Hematopoietic multipotent progenitor cell treated with erythropoietin and hydrocortisone succinate and interleukin-3 and kit ligand, for 4 days (in vitro differentiated cells): ENCODE measurements at places on chromosomes 2 and 18.

GRCh38 chr2:42141687-42142546, 27.2 kb upstream of the EML4 start:
- peak; percentile 55 for DNase-seq

DNA sequence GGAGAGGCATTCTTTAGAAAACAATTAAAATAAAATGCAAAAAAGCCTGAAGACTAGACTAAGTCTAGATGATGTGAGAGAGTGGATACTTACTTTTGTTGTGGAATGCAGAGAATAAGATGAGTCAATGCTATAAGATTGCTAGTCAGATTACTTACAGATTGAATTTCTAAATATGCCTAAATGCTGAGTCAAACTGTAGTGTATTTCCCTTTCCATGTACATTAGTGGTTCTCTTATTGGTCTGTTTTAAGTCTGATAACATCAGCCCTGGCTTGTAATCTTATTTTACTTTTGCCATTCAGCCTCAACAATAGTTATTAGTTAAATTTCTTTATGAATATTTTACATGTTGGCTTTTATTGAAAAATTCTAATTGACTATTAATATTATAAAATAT, 702.7 kb downstream of the SOCS6 start:
- DNase-seq: no peak

DNA sequence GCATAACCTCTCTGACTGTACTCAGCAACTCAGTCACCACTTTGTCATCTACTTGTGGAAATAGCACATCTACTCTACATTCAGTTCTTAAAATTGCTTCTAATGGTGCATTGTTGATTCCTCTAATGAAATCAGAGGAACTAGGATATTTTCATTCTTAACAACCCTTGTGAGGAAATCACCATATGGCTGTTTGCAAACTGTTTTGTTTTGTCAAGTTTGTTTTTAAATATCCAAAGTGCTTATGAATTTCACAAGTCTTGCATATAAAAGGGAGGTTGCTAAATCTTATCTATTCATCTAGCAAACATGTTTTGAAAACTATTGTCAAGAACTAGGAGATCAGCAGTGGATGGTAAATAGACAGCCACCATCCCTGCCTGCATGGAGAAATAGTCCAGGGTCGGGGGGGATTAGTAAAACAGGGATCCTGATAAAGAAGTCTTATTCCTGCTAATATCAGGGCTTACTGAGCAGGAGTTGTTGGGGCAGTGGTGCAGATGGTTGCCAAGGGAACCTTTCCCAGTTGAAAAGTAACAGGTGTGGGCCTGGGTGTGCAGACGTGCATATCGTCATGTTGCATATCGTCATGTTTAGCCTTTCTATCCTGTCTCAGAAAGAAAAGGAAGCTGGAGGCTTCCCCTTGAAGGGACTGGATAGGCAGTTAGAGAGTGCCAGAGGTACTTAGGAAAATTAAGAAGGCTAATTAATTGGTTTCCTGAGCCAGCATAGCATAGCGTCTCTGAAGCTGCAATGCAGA, 7.5 kb upstream of the MYO3B start:
- no peak for DNase-seq

DNA sequence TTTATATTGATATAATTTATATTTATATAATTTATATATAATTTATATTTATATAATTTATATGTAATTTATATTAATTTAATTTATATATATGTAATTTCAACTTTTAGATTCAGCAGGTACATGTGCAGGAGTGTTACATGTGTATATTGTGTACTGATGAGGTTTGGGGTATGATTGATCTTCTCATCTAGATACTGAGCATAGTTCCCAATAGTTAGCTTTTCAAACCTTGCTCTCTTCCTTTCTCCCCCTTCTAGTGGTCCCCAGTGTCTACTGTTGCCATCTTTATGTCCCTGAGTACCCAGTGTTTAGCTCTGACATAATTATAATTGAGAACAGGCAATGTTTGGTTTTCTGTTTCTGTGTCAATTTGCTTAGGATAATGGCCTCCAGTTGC, 1335.3 kb upstream of the CDH2 start:
- no peak for DNase-seq

DNA sequence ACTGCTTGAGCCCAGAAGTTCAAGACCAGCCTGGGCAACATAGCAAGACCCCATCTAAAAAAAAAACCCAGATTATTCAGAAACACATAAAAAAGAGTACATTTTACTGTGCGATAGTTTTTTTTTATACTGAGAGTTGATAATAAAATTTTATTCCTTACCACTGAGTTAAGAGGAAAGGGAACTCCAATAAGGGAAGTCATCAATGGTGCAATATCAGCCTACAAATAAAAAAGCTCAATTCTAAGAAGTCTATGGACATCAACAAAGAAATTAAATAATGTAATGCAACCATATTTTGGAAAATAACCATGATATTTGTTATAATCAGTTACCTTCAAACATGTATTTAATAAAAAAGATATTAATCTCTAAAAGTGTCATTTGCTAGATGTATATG, 46.6 kb downstream of the PIGN start:
- no peak for DNase-seq

DNA sequence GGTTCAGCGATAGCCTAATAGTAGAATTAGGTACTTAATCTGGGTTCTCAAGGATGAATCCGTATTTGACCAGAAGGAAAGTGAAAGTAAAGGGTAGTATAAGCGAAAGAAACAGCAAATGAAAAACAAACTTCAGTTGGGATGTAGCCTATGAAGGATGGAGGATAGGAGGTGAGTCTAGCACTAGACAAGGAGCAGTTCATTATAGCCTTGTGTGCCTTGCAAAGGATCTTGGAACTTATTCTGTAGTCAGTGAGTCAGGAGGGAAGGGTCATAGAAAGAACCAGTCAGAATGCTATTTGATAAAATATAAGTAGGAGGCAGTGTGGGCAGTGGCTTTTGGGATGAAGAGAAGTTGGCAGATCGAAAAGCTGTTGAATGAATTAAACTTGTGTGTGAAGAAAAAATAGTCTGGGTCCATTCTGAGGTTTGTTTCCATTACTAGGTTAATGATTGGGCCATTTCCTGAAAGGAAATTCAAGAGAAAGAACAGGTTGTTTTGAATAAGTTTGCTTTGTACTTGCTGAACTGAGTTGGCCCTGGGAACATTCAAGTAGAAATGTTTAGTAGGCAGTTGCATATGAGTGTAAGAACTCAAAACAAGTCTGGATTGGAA, 48.5 kb downstream of the ANKRD12 start:
- peak; percentile 44 for DNase-seq

- DNase-seq: peak; percentile 73
Observed at GRCh38 chr18:62716619-62717168, 1.4 kb downstream of the PHLPP1 start.

GRCh38 chr2:20509770-20510490, 63.1 kb downstream of the RHOB start:
- no peak for DNase-seq

- DNase-seq: no peak
Observed at GRCh38 chr18:5900262-5900661, 4.9 kb upstream of the TMEM200C start.

GRCh38 chr2:240149943-240150784, 9.7 kb upstream of the OTOS start:
- DNase-seq: peak; percentile 45

DNA sequence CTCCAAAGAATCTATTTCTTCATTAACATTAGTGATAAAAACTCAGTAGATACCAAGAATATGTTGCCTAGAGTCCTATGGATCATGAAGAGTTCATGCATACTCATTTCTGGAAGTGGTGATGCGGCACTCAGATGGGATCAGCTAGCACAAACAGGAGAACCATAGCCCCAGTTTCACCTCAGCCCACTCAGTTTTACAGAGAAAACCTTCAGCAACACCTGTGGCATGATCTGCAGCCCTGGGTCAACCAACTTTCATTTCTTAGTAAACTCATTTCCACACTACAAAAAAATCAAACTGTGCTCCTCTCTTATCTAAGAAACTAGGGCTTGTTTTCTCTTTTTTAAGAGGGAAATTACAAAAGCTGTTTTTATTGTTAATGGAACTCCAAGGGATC, 569.4 kb downstream of the CCDC85A start:
- no peak for DNase-seq

DNA sequence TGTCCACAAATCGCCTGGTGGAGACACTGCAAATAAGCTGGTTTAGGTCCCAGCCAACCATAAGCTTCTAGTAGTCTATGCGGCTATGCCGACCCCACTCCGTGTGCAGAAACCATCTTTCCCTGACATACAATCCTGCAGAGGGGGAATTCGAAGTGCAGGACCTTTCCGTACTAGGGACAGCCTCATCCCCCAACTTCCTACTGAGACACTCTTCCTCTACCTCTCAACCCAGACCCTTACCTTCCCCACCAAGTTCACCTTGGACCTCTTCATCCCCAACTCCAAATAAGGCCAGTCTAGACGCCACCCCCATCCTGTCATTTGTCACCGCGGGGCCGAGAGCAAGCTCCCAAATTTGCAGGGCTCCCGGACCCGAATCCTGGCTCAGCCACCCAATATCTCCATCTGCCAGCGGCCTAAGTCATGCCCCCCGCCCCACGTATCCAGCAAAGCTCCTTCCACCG, 496 bp downstream of the SUCLG1 start:
- DNase-seq: peak; percentile 35

DNA sequence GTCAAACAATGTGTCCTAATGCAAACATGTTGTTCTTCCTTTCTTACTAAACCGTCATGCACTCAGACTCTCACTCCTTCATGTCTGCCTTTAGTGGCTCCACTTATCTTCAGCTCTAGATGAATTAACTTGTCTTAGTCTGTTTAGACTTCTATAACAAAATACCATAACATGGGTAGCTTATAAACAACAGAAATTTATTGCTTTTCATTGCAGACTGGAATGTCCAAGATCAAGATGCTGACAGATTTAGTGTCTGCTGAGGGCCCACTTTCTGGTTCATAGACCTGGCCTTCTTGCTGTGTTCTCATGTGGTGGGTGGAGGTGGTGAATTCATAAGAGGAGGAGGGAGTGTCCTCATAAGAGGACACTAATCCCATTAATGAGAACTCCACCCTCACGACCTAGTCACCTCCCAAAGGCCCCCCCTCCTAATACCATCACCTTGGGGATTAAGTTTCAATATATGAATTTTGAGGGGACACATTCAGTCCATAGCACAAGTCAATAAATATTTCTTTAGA, 32.3 kb downstream of the RALBP1 start:
- DNase-seq: no peak

GRCh38 chr2:231118614-231118942, 6.3 kb downstream of the HTR2B start:
- DNase-seq: no peak

DNA sequence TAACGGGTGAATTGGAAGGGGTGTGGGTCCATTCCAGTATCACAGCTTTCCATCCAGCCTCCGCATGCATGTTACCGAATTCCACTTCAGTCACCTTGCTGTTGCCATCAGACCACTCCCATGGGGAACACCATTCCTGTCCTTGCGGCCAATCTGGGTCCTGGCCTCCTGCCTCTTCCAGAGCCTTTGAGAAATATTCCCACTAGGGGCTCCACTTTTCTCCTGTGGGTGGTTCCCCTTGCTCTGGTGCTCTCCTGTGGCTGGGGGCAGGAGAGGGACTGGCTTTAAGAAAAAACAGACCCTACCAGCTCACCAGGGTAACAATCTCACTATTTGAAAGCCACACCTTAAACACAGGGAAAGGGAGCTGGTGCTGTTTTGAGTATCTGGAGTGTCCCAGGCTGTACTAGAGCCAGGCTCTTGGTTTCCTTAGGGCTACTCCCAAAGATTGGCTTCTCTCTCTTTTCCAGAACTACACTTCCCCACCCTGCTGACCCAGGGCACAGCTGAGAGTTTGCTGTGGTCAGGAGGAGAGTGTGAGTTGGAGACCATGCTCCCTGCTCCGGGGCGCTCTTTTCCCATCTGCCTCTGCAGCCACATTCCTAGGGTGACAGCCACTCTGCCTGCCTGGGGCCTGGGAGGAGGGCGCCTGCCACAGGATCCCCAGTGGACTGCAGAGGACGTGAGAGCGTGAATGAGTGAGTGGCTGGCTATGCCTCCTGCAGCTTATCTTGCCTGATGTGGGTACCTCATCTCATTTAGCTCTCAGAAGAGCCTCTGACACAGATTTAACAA, 460.8 kb upstream of the HS6ST1 start:
- no peak for DNase-seq

DNA sequence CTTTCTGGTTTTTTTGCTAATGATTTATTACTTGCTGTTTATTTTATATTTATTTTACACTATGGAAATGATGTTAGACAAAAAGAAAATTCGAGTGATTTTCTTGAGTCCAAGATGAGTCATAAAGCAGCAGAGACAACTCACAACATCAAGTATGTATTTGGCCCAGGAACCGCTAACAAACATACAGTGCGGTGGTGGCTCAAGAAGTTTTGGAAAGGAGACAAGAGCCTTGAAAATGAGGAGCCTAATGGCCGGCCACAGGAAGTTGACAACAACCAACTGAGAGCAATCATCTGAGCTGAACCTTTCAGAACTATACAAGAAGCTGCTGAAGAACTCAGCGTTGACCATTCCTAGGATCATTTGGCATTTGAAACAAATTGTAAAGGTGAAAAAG, 594.1 kb downstream of the SATB2 start:
- no peak for DNase-seq

GRCh38 chr2:183024339-183025095, 13.7 kb downstream of the NCKAP1 start:
- no peak for DNase-seq

GRCh38 chr2:199471443-199472057, 13.8 kb upstream of the SATB2 start:
- DNase-seq: peak; percentile 78

- DNase-seq: no peak
Observed at GRCh38 chr2:138699421-138699820, 80.8 kb downstream of the NXPH2 start.

GRCh38 chr2:53075760-53076159, 691.8 kb upstream of the CHAC2 start:
- DNase-seq: no peak

- DNase-seq: no peak
Observed at GRCh38 chr2:33511141-33511540, 34.7 kb downstream of the RASGRP3 start.

DNA sequence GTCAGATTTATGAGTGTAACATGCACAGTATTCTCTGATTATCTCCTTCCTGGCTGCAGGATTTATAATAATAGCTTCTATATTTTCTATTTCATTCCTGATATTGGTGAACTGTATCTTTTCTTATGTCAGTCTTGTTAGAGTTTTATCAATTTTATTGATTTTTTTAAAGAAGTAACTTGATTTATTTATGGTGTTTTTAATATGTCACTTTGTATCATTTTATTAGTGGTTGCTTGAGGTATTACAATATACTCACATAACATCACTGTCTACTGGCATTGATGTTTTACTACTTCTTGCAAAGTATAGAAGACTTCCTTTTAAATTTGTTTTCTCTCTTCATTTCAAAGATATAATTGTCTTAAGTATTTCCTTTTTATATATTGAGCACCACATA, 270.5 kb upstream of the GYPC start:
- DNase-seq: no peak

GRCh38 chr18:74944676-74945075, 264.3 kb downstream of the PTGR3 start:
- no peak for DNase-seq

GRCh38 chr2:1940679-1941078, 196.4 kb upstream of the PXDN start:
- DNase-seq: no peak
